Urinary bladder (tissue), 4 donors: ENCODE measurements at places on chromosomes 3 and 15.

DNA sequence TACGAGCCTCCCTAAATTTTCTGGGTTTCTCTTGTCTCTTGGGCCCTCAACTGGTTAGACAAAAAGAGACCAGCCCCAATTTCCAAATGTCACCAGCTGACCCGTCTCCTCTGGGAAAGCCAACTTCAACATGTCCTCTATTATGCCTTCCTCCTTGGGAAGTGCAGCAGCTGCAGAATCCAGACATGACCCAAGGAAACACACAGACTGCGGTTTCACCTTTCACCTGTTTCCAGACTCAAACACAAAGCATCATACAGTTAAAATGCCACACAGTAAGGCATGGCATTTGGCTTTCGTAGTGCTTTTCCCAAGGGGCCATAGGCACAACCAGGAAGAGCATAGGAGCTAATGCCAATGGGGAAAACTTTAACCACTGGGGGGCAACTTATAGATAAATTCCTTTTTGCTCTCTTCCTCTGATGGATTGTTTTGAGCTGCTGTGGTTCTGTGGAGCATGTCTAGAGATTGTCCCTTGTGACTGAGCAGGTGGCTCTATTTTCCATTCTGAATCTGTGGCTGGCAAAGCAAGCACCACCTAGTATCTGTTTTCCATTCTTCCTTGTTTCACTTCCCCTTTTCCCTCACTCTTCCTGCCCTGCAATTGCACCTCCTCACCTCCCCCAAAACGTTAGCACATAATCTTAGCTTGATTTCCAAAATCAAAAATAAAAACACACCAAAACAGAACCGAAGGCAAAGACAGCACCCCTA, 49.3 kb downstream of the HHLA2 start:
- DNase-seq, result no peak

DNA sequence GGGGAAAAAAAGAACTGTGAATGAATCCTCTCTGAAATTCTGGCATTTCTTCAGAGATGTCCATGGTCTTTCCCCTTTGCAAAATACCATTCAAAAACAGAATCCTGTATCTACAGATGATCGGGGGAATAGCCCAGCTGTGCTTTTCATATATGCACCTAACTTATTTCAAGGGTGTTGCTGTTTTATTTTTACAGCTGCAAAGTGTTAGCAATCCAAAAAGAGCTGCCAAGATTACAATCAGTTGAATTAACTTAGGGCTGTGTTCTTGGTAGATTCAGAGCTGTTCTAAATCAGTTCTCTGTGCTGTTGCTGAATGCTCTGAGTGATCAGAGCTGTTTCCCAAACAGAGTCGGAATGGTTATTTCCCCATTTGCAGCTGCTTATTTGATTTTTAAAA, 175.7 kb upstream of the SEMA6D start:
- no peak for DNase-seq

DNA sequence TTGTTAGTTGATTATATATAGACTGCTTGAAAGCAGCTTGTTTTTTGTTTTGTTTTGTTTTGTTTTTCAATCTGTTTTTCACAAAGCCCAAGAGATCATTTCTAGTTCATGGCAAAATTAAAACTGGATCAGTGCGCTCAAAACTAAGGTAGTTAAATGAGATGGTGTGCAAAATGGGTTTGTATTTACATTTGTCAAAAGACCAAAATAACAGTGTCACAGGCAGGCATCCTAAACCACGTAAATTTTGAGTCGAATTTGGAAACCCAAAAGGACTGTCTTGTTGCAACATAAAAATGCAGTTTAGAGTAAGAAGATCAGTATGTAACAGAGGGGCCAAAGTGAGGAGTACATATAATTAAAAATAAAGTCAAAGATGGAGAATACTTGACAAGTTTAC, 2.4 kb downstream of the DMXL2 start:
- DNase-seq, result no peak

- no peak for DNase-seq
Measured at GRCh38 chr15:59555696-59556095, 55.9 kb upstream of the GCNT3 start.

- DNase-seq, result no peak
Measured at GRCh38 chr3:111033470-111034050, 38.1 kb upstream of the NECTIN3 start.
